Hippocampal formation (tissue), 2 donors: ENCODE measurements at places on chromosomes 12 and 14.

- no peak for DNase-seq
Observed at GRCh38 chr12:116990971-116991966, 80.5 kb downstream of the FBXW8 start.

- DNase-seq, result no peak
Observed at GRCh38 chr12:10861366-10861765, 12.1 kb upstream of the PRR4 start.

- no peak for DNase-seq
Observed at GRCh38 chr12:16297521-16297920, 20.0 kb upstream of the SLC15A5 start.

GRCh38 chr14:34604995-34605394 is 25.0 kb downstream of the SNX6 start:
- DNase-seq, result no peak

DNA sequence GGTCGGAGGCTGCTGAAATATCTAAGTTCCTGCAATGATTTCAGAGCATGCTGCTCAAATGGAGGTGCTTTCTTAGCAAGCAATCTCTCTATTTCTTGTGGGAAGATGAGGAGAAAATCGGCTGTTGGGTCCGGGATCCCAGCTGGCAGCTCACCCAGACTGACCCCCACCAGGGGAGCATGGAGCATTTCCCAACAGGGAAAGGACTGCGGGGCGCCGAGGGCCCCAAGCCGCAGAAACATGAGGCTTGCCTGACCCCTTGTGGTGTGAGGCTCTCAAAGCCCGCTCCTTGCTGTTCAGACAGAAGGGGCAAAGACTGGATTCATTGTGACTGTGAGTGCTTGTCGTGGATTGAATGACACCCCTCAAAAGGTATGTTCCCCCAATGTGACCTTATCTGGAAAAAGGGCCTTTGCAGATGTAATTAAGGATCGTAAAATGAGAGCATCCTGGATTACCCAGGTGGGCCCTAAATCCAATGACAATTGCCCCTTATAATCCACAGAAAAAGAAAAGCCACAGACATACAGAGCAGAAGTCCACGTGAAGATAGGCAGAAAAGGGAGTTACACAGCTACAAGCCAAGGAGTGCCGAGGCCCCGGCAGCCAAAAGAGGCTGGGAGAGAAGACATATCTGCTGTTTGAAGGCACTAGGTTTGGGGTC is 116.3 kb upstream of the VASH1 start:
- DNase-seq, result peak; percentile 8

DNA sequence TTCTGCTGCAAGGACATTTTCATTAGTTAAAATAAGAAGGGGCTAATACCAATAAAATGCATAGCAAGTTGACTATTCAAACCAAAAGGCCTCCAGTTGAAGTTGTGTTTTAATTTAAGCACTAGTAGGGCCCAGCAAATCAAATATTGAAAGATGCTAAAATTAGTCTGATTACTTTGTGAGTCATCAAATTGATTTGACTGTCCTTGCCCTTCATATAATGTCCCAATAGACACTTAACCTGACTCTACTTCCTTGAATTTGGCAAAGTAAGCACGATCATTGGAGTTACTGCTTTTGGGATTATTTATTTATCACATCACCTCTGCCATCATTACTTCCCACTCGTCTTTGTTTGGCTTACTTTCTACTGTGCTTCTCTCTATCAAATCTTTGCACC is 798.5 kb downstream of the DIO2 start:
- DNase-seq, result no peak

DNA sequence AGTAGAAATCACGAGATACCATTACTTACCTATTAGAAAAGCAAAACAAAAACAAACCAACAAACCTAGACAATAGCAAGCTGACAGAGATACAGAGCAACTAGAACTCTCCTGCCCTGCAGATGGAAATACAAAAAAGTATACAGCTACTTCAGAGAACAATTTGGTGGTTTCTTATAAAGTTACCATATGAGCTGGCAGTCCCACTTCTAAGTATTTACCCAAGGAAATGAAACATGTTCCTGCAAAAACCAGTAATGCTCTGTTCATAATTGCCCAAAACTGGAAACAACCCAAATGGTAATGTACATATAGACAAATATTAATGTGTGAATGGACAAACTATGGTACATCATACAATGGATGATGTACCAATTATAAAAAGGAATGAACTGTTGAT is 31.7 kb downstream of the FUT8 start:
- no peak for DNase-seq

DNA sequence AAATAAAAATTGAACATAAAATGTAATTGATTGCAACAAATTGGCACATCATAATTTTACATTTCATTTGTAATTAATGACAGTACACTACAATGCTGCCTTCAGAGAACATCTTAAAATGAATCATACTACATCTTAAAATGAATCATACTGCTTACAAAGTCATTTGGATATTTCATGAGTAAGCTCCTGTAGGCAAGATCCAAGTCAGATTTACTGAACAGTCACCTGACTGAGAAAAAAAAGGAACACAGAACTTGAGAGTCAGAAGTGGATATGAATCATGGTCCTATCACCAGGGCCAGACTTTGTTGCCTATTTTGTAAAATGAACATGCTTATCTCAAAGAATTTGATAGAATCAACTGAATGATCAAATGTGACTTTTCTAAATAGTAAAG is 32.7 kb upstream of the FBLN5 start:
- no peak for DNase-seq

GRCh38 chr12:85828576-85828975 is 7.6 kb downstream of the RASSF9 start:
- DNase-seq, result no peak

GRCh38 chr14:63266106-63266505 is 52.6 kb downstream of the GPHB5 start:
- DNase-seq, result no peak

GRCh38 chr12:88893801-88894200 is 313.5 kb upstream of the KITLG start:
- DNase-seq, result no peak
